ENCODE measurements at places on chromosomes 3 and 15.

DNA sequence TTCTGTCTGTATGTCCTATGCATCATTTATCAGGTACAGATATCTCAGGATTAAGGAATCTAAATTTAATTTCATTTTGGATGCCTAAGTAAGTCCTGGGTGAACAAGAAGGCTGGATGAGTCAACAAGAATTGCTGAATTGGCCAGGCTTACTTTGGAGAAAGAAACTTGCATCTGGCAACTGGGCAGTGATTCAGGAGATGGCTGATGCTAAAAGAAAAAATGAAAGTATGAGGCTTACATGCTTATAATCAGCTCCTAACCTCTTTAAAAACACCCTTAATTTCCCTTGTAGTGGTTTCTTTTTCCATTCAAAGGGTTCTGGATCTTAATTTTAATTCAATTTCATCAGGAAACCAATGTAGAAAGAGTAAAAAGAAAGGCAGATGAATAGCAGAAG, 228.8 kb upstream of the PEX5L start:
- DNase-seq, result no peak

- DNase-seq, result no peak
Measured at GRCh38 chr3:89270201-89270600, 162.8 kb downstream of the EPHA3 start.

DNA sequence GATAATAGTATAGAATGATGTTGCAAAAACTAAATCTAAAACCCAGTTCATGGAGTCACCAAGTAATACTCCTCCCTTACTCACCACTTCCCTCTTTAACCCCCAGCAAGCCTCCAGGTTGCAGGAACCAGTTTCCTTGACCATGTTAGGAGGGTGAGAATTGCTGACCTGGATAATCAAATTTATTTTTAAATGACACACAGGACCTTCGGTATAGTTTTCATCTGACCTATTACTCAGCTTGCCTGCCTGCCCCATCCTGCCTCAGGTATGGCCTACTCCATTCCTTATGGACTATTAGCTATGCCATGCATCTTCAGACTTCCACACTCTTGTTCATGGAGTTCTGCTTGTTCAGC, 883 bp downstream of the RTP4 start:
- no peak for DNase-seq

DNA sequence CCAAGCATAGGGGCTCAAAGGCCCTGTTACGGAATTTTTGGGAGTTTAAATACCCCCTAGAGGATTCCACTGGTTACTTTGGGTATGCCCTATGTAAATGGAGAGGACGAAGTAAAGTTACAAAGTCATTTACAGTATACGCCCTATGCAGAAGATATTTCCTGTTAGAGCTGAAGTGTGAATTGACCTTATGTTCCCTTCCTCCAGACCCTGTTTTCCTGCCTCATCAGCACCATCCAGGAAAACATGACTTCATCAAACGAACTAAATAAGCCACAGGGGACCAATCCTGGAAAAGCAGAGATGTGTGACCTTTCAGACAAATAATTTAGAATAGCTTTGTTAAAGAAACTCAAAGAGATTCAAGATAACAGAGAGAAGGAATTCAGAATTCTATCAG, 177.4 kb downstream of the SQOR start:
- no peak for DNase-seq

DNA sequence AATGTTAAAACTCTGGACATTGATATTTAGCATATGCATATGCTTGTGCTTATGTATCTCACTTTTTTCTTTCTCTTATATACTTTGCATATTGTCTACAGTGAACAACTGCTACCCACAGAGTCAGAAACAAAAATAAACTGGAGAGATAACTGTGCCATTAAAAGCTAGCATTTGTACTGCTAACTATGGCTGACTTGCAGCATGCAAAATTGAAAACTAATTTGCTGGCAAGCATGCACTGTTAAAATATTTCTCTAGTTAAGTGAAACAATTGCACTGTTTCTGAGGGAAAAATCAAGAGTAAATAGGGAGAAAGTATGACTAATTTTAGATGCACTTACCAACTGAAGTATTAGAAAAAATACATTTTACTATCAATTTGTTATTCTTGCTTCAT, 177.8 kb downstream of the CBLB start:
- DNase-seq, result no peak

GRCh38 chr3:49801160-49801559, 1.5 kb upstream of the CDHR4 start:
- no peak for DNase-seq

- no peak for DNase-seq
Measured at GRCh38 chr15:28105224-28105791, 6.2 kb upstream of the OCA2 start.

DNA sequence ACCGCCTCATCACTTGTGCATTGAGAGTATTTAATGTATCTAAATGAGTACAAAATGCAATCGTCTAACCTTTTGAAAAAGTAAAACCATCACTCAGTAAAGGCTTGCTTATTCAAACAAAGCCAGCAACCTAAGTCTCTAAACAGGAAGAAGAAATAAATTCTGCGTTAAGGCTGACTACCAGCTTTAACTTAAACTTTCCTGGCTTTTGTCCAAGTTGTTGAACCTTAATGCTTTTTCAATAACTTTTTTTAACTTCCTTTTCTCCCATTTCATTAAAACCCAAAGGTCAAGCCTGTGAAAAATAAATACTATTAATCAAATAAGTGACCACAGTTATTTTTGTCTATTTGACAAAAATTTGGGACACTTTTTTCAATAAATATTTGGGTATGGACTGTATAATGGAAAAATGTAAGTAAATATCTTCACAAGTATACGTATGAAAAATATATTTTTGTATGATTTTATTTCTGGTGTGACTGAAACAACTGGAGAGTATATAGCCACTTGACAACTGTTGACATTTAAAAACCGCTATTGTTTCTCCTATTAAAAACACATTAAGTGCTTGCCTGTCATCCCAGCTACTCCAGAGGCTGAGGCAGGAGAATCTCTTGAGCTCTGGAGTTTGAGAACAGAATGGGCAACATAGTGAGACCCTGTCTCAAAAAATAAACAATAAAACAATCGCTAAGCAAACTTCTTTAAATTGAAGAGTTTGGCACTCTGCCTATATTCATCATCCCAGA, 2.9 kb downstream of the KLHL24 start:
- no peak for DNase-seq

GRCh38 chr3:30076899-30077298, 529.5 kb upstream of the TGFBR2 start:
- no peak for DNase-seq

GRCh38 chr15:100112636-100113305, 229.0 kb downstream of the ADAMTS17 start:
- no peak for DNase-seq

DNA sequence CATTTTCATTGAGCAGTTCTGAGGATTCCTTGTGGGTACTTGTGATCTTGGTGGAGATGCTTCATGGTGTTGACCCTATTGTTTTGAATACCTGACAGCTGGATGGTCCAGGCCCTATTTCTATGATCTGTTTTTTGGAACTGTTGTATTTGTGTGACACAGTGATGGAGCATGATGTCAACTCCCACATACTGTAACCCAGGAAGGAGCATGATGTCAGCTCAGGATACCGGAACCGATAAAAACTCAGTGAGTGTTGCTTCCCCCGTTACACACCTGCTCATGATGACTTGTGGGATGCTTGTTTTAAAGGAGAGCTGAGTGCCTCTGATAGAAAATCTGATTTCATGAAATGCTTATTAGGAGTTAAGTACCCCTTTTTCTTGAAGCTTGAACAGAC, 45.1 kb downstream of the ZBTB38 start:
- peak; percentile 28 for DNase-seq

DNA sequence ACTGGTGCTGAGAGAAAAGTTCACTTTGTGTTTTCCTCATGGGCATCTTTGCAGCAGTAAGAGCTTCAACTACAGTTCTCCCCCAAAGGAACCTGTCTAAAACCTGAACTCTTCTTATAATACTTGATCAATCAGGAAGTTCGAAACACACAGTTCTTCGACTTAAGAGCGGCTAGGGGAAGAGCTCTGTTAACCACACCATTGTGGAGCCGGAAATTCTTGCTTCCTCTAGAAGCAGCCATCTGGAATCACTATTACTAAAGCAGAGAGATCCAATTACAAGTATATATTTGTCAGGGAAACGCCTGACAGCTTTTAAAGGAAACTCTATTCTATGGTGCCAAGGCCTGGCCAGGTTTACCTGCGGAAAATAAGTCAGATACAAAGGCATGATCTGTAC, 337.3 kb upstream of the CBLB start:
- DNase-seq, result peak; percentile 28

DNA sequence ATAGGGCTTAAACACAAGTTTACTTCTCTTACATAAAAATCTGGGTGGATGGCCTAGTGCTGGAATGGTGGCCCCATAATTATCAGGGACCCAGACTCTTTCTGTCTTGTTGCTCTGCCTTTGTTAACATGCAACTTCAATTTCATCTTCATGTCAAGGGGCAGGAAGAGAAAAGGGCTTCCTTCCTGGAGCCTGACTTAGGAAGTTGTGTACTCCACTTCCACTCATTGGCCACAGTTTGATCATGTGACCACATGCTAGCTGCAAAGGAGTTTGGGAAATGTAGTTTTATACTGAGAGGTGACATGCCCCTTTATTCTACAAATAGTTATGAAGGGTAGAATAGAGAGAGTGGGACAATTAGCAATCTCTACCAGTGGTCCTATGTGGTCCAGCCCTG, 39.3 kb downstream of the RHCG start:
- no peak for DNase-seq

DNA sequence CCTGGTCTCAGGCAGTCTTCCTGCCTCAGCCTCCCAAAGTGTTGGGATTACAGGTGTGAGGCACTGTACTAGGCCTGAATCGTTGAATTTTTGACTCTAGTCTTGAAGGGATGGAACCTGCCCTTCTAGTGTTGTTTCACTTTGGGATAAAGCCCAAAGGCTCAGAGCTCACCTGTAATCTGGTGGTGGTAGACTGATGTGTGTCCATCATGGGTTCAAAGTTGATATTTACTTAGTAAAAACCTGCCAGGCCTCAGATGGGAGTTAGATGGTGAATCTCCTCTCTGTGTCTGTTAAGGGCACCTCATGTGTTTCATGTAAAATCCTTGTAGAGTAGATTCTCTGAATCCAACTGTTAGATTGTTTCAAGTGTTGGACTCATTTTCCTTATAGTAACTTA, 41.1 kb downstream of the FNDC3B start:
- DNase-seq, result no peak

DNA sequence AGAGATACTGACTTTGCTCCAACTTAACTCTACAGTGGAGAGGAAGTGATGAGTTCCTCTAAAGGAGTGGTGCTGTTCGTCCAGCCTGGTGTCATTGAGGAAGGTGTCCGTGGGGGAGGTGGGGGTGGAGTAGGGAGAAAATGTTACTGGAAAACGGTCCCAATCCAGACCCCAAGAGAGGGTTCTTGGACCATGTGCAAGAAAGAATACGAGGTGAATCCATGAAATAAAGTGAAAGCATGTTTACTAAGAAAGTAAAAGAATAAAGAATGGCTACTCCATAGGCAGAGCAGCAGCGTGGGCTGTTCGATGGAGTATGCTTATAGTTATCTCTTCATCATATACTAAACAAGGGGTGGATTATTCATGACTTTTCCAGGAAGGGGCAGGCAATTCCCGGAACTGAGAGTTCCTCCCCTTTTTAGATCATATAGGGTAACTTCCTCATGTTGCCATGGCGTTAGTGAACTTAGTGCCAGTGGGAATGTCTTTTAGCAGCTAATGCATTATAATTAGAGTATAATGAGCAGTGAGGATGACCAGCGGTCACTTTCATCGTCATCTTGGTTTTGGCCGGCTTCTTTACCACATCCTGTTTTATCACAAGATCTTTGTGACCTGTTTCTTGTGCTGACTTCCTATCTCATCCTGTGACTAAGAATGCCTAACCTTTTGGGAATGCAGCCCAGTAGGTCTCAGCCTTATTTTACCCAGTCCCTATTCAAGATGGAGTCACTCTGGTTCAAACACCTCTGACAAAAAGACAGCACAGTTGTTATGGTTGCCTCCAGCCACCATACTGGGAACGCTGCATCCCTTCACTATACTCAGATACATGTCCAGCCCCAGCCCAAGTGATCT, 38.6 kb downstream of the CLEC3B start:
- DNase-seq, result no peak

DNA sequence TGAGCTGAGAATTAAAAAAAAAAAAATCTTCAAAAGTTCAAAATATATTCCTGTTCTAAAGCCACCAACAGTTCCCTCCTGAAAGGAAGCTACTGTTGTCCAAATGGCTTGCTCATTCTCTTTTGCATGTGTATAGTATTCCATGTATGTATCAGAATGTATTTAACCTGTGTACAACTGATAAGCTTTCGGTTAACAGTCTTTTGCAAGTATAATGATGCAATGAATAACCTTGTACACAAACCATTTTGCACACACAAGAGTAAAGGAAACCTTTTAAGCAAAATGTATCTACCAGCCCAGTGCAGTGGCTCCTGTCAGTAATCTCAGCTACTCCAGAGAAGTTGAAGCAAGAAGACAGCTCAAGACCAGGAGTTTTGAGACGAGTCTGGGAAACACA, 32.6 kb downstream of the TOPBP1 start:
- no peak for DNase-seq

- no peak for DNase-seq
Measured at GRCh38 chr3:55198554-55198953, 270.7 kb upstream of the LRTM1 start.

GRCh38 chr3:168123201-168124176, 27.8 kb upstream of the GOLIM4 start:
- no peak for DNase-seq

DNA sequence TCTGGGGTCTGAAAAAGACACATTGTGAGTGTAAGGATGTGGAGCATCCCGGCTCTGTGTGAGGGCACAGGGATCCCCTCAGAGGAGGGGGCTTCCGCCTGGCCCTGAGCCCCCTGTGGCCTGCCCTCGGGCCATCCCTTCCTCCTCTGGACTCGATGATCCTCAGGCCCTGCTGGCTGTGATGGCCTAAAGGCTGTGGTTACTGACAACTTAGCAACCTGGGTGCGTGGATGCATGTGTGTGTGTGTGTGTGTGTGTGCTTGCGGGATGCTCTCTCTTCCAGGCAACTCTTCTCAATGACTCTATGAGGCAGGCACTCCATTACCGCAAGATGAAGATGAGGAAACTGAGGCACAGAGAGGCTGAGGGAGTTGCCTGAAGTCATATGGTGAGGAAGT, 66.0 kb downstream of the ASB7 start:
- no peak for DNase-seq

DNA sequence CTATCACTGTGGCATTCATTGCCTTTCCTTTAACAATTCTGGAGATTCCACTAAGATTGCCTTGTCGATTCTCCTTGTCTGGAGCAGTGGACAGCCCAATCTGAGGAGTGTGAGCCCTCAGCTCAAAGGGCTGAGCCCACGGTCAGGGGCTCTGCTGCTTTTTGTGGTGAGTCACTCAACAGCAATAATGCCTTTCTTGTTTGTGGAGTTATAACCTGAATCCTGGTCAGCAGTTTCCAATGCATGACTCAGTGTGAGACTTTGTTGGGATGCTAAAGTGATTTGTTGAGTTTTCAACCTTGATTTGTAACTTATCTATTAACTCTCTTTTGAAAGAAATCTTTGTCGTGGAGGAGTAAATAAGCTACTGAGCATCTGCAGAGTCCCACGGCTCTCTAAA, 183.5 kb downstream of the TJP1 start:
- no peak for DNase-seq

All from SHP77 (cell line).